Right atrium auricular region (tissue), 2 donors: ENCODE measurements at places on chromosomes 7 and 10.

DNA sequence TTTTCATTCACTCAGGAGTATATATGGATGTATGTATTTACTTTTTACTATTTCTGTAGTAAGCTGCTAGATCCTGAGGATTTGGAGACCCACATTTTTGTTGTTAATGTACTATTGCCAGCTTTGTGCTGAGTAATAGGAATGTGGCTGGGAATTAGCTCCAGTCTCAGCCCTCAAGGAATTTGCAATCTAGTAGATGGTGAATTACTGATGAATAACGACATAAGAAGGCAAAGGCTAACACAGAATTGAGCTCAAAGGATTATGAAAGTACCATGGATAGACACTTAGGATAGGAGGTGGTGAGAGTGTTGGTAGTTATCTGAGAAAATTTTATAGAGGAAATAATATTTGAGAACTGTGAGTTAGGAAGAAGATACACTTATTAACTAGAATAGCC is 19.9 kb downstream of the CASD1 start:
- H3K4me1 ChIP-seq, result no peaks in the 10 kb centered on the region
- DNase-seq, result no peak
- no peak overlapping the region for H3K4me3 ChIP-seq
- H3K27me3 ChIP-seq, result no peaks in the 10 kb centered on the region

GRCh38 chr10:72277996-72278667 is 4.4 kb downstream of the DDIT4 start:
- peaks cover 26% of the 10 kb centered on the region for H3K36me3 ChIP-seq
- no peak overlapping the region for H3K4me3 ChIP-seq
- H3K27ac ChIP-seq, result peak overlapping the region; percentile 17
- no peaks in the 10 kb centered on the region for H3K4me1 ChIP-seq

DNA sequence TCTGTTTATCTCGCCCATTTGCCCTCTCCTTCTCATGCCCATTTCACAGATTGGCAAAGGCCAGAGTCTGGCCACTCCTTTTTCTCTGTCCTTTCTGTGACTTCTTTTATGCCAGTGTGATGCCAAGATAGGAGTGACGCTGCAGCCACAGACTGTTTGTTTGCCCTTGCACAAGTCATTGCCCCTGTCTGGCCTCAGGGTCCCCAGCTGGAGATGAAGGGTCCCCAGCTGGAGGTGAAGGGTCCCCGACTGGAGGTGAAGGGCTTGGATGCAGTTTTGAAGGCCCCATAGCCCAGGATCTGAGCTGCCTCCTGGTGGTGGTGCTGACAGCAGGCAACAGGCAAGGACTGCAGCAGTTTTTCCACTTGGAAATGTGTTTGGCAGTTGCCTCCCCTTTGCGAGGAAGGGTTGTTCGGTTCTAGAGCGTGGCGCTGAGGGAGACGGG is 50.8 kb upstream of the SLC29A3 start:
- no peak for DNase-seq
- H3K27ac ChIP-seq, result peak overlapping the region; percentile 83
- no peaks in the 10 kb centered on the region for H3K36me3 ChIP-seq
- peaks cover 79% of the 10 kb centered on the region for H3K4me1 ChIP-seq

DNA sequence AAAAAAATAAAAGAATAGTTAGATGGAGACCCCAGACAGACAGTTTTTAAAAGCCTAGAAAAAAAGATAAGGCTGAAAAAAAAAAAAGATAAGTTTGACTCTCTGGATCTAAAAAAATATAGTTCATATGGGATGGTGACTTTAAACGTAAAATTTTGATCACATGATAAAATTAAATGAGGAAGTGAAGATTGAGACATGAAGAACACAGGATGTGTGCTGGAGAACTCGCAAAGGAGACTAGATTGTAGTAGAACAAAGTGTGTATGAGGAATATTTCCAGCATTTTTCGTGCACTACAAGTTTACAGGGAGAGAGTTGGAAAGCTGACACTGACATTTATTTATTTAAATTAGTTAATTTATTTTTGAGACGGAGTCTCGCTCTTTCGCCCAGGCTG is 286.4 kb downstream of the PRPF18 start:
- H3K36me3 ChIP-seq, result no peaks in the 10 kb centered on the region
- no peak for DNase-seq
- H3K27me3 ChIP-seq, result no peaks in the 10 kb centered on the region
- H3K4me1 ChIP-seq, result no peaks in the 10 kb centered on the region
- H3K27ac ChIP-seq, result peak overlapping the region; percentile 16

- peak overlapping the region; percentile 82 for H3K4me3 ChIP-seq
- H3K36me3 ChIP-seq, result peaks cover 20% of the 10 kb centered on the region
- no peaks in the 10 kb centered on the region for H3K27me3 ChIP-seq
- peak overlapping the region; percentile 100 for H3K27ac ChIP-seq
These were observed 760 bp downstream of the CBX3 start for GRCh38 chr7:26202019-26202990.

GRCh38 chr7:106313456-106313901 is 28.7 kb upstream of the NAMPT start:
- no peak overlapping the region for H3K27ac ChIP-seq
- H3K36me3 ChIP-seq, result no peaks in the 10 kb centered on the region
- H3K4me3 ChIP-seq, result no peak overlapping the region
- no peaks in the 10 kb centered on the region for H3K4me1 ChIP-seq

GRCh38 chr10:90769946-90770841 is 87.6 kb downstream of the HTR7 start:
- DNase-seq, result no peak
- no peaks in the 10 kb centered on the region for H3K4me1 ChIP-seq
- H3K27ac ChIP-seq, result no peak overlapping the region

DNA sequence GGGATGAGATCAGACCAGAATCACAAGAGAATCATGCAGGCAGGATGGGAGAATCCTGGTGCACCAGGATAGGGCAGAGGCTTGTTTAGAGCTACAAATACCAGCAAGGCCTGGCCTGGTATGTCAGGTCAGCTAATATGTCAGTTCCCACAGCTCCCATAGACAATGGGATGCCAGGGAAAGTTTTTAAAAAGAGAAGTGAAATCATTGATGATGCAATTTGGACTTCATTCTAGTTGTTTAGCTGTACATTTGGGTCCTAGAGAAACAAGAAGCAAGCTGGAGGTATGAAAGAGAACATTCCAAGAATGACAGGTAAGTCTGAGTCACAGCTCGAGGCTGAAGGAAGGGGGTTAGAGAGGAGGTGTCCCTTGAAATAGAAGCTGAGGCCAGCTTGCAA is 45.2 kb downstream of the GPR141 start:
- no peaks in the 10 kb centered on the region for H3K36me3 ChIP-seq
- no peak for DNase-seq
- H3K27me3 ChIP-seq, result no peaks in the 10 kb centered on the region

DNA sequence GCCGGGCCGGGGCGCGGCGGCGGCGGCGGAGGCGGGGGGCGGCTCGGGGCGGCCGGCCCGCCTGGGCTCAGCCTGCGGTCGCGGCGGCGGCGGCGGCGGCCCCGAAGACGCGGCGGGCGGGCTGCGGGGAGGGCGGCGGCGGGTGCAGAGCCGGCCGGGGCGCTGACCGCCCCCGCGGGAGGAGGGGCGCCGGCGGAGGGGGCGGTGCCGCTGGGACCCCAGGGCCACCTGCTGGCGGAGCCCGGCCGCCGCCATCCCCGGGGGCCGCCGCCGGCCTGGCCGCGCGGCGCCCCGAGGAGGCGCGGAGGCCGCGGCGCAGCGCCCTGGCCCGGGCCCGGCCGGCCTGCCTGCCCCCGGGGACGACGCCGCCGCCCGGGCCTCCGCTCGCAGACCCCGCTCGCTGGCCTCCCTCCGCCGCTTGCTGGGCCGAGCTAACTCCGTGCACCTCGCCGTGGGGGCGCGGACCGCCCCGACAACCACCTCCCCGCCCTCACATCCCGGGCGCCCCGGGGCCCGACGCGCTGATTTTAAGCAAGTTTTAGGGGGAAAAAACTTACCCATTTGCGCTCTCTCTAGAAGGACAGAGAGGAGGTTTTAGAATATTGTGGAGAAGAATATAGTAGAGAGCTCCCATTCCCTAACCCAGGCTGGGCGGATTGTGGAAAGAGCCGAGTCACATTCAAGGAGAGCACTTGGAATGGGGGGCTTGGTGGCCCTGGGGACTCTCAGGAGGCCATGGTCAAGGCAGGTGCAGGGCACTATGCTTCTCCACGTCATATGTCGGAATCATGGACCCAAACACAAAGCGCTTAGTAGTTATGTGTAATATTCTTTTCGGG is at the start of gene BEND7:
BEND7 (minus strand) TSS at position 140 of the 839 bp plus-strand sequence. CDS start 481 bp downstream, outside the sequence.
- DNase-seq, result no peak
- H3K4me1 ChIP-seq, result peaks cover 20% of the 10 kb centered on the region
- peak within 1 kb of the TSS; percentile 76 for H3K27ac ChIP-seq
- no peaks in the 10 kb centered on the region for H3K36me3 ChIP-seq
